Stimulated activated CD4-positive, alpha-beta T cell treated with anti-CD3 and anti-CD28 coated beads, TNF-alpha, amount 100 ng/mL, for 4 hours (primary cell): ENCODE measurements at places on chromosomes 2 and 18.

- DNase-seq, result no peak
Measured at GRCh38 chr2:96161898-96162297, 16.7 kb upstream of the DUSP2 start.

- no peak for DNase-seq
Measured at GRCh38 chr18:2926528-2926927, 79.7 kb downstream of the EMILIN2 start.

DNA sequence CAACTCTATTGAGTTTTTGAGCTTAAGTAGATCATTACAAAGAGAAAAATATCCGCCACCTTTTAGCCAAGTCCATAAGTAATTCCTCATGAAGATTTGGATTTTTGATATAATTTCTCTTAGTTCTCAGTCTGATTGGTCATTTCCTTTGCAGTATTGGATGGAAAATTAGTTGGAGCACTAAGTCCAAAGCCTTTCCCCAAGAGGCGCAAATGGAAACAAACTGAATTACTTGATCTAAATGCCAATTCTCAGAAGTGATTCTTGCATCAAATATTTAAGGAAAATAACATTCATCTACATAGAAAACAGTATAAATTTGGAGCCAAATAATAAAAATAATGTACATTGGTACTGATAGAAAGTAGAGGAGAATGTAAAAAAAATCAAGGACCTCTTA lies 115.6 kb downstream of the CACNB4 start:
- no peak for DNase-seq

DNA sequence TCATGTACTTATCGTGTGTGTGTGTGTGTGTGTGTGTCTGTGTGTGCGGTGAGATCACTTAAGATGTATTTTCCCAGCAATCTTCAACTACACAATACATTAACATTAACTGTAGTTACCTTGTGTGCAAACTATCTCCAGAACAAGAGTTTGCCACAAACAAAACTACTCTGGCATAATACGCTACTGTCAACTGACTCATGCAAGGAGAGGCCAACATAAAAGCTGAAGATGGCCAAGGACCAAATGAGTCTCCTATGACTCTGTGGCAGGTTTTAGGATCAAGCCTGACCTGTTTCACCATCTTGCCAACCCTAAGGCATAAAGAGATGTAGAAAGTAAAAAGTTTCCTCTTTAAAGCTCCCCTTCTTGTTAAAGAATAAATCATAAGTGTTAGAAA lies 20.1 kb downstream of the CYB5A start:
- DNase-seq, result no peak

- DNase-seq, result no peak
Measured at GRCh38 chr2:175633227-175633626, 368.8 kb downstream of the LNPK start.

DNA sequence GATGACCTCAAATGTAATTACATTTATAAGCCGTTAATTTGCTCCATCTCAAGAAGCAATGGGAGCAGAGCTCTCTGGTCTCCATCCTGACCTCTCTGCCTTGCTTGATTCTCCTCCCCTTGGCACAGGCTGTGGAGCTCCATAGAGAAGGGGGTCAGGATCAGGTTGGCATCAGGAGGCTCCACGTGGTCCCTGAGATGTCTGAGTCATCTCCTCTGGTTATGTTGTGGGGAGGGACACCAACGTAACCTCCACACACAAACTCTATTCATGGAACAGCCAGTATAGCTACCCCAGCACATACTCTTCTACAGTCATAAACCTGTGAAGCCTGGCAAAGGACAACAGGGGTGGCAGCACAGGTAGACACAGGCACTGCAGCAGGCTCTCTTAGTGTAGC lies 29.0 kb downstream of the TRABD2A start:
- DNase-seq, result no peak

- DNase-seq, result no peak
Measured at GRCh38 chr2:208879666-208880065, 473.1 kb downstream of the PTH2R start.

- no peak for DNase-seq
Measured at GRCh38 chr2:226115102-226115831, 684.4 kb downstream of the IRS1 start.

DNA sequence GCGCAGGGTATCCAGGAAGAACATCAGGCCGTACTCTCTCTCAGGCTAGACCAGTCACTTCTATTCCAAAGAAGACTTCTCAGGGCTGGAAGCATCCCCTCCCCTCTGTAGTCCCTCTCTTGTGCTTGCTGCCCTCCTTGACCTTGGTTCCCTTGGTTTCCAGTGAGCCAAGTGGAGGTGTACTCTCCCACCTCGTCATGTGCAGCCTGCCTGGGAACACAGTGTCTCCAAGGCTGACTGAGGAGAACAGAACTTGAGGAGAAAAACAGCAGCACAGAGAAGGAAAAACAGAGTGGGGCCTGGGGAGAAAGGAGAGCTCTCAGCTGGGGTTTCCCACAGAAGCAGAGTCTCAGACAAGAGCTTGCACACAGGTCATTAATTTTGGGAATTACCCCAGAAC lies 52.7 kb downstream of the HAUS1 start:
- no peak for DNase-seq
